ENCODE measurements at places on chromosomes 7 and 10.

- peak; percentile 33 for DNase-seq
These were observed 309.7 kb downstream of the CSTF2T start for GRCh38 chr10:51389415-51390321.

- no peak for DNase-seq
These were observed 237.8 kb downstream of the SEMA3D start for GRCh38 chr7:84949067-84949466.

GRCh38 chr10:78553792-78554191 lies 515.0 kb upstream of the ZMIZ1 start:
- no peak for DNase-seq

DNA sequence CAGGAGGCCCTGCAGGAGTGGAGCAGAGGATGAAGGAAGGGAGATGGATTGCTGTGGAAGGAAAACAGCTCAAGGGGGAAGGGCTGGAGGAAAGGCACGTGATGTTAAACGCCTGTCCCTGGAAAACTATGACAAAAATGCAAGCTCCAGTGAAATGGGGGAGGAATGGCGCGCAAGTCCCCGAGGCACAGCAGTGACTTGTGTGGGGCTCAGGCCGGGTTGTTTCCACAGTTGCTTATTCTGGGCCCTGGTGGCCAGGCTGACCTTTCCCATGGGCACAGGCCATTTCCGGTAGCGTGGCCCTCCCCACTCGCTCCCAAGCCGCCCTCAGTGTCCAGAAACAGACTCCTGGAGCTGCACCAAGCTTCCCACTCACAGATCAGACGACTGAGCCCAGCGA lies 68.1 kb upstream of the PDGFA start:
- no peak for DNase-seq

GRCh38 chr10:72008096-72008981 lies 44.1 kb downstream of the CHST3 start:
- no peak for DNase-seq

DNA sequence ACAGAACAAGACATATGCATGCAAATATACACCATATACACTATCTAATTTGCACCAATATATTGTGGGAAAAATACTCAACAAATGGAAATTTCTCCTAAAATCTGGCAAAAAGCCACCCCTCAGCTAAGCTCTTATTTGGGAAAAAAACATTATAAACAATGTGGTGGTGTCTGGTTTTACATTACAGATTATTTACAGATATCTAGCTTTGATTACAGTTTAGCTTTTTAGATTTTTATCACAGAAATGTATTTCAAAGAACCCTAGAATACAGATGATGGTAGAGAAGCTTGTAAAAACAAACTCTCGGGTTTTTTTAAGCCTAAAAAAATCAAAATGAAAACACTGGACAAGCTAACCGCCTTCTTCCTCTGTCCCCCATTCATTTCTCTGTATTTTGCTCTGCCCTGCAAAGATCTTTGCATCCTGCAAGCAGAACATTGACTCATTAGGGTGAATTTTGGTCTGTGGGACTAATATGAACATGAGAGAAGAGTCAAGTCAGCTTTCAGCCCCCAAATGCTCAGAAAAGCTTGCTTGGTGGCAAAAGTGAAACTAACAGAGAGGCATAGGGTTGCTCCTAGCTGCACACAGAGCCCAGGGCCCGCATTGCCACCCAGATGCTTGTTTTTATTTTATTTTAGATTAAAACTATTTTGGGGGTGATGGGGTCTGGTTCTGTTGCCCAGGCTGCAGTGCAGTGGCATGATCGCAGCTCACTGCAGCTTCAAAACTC lies 88.8 kb upstream of the LYZL1 start:
- no peak for DNase-seq

DNA sequence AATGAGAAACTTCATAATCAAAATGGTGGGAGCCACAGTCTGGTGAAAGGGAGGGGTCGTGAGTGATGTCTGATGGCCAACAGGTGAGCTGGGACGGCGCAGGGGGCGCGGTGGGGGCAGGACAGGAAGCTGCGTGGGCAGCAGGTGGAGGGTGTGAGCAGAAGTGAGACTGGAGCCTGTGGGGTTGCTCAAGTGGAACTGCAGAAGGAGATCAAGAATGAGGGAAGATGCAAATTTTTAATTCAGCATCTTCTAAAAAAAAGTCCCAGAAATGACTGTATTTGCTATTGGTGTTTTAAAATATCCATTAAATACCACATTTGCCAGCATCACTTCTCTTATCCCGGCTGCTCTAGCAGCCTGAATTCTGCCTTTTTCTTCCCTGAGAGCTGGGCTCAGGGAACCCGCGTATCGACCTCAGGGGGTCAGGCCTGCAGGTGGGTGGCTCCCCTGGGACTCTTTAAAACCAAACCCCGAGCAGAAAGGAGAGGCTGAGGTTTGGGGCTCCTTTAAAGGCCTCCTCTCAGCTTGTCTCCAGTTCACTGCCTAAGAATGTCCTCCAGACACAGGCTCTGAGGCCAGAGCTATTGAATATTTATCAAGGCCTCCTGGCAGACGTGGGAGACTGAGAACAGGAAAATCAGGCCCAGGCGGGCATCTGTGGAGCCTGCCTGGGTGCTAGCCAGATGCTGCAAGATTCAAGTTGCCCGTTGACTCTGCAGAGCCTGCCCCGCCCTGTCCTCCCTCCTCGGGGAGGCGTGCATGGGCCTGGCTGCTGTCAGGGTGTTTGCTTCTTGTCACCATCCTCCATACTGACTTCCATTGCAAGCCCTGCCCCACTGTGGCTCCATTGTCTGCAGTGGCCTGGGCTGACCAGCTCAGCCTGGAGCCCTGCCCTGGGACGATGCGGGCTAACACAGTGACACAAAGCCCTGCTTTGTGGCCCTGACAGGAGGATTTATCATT lies 53.9 kb downstream of the SYPL1 start:
- DNase-seq: no peak

- DNase-seq: no peak
These were observed 28.1 kb upstream of the TRIM8 start for GRCh38 chr10:102616066-102616770.

DNA sequence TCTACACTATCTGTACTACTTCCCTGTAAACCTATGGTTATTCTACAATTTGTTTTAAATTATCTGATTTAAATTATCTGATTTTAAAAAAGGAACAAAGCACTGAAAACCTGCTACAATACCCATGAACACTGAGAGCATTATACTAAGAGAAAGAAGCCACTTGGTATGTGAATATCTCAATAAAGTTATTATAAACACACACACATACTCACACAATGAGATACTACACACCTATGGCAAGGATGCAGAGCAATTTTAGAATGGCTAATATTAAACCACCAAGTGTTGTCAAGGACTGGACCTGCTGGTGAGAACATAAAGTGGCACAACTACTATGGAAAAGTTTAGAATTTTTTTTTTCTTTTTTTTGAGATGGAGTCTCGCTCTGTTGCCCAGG lies 82.7 kb downstream of the IGF2BP3 start:
- DNase-seq: no peak

All from iPS DF 19.7 (cell line).